ENCODE measurements at places on chromosomes 12 and 14.

DNA sequence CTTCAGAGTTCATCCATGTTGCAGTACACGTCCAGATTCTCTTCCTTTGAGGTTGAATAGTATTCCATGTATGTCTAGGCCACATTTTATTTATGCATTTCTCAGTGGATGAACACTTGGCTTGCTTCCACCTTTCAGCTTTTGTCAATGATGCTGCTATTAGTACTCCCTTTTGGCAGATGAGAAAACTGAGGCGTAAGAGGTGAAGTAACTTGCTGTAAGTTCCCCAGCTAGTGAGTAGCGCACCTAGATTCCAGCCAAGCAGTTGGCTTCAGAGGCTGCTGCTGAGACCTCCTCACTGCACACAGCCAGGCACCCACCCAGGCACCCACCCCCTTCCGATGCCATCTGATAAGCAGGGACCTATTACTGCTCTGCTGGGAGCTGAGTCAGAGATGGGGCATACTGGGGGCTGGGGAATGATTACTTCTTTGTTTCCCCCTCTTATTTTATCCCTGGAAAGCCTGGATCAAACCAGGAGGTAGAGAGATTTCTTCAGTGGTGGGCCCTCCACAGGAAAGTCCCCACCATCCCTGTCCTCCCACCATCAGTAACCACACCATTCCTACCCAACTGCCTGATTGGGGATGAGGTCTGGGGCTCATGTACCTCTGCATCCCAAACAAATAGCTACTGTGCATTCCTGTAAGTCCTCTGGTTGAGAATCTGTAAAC is 234.6 kb downstream of the PCNX1 start:
- DNase-seq, result no peak

- DNase-seq, result no peak
These were observed 115.0 kb downstream of the PCNX1 start for GRCh38 chr14:71022012-71022869.

- peak; percentile 88 for DNase-seq
These were observed 70.3 kb downstream of the STON2 start for GRCh38 chr14:81329640-81330381.

GRCh38 chr12:77033658-77034536 is 31.5 kb downstream of the E2F7 start:
- DNase-seq, result no peak

DNA sequence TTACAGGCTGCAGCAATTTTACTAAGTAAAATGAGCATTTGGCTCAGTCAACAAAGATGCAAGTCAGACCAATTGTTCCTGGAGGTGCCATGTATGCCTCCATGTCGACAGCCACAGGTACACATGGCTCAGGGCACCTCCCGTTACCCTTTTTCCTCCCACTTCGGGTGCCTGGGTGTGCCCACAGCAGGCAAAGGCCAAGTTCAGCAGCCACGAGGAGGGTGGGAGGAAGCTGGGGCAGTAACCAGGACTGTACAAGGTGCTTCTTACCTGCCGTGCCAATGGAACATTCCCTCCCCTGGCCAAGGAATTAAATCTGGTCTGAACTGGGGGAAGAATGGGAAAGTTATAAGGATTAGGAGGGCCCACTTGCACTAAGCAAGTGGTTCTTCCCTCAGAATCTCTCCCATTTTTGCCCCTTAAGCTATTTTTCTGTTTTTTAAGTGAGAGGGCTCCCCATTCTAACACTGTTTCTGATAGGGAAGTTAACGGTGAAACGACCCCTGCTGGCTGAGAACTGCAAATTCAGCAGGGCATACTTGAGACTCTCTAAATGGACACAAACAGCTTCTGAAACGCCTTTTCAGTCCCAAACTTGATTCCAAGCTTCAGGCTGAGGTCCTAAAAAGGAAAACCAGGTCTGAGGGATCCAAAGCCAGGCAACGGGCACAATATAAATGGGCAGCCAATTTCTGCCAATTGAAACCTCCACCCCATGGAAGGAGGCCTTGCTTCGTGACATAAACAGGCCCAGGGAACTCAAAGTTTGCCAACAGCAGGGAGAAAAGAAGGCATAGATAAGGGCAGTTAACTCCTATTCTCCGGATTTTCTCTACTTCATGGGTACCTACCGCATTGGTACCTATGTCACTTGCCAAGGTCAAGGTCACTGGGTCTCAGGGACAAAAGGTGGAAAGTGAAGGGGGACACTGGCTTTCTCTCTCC is 24.8 kb downstream of the CLECL1 start:
- DNase-seq, result peak; percentile 34

DNA sequence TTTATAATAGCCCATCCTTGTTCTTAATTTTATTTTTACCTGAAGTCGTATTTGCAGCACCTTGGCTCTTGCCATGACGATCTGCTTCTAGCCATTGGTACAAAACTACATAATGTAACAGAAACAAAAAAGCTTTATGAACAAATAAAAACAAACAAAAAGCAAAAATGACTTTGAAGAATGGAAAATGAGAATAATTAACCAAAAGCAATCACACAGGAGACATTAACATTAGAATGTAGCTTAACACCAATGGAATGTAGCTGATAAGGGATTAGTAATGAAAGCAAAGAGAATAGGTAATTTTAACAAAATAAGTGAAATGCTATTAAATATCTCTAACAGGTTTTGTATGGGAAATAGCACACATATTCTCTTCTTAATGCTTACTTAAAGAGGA is 91.4 kb downstream of the DENND5B start:
- DNase-seq, result no peak

DNA sequence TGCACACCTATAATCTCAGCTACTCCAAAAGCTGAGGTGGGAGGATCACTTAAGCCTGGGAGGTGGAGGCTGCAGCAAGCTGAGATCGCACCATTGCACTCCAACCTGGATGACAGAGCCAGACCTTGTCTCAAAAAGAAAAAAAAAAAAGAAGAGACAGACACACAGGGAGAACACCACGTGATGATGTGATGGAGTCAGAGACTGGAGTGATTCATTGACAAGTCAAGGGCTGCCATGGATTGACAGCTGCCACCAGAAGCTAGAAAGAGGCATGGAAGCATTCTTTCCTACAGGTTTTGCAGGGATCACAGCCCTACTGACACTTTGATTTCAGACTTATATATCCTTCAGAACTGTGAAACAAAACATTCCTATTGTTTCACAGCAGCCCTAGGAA is 3.5 kb upstream of the HCFC2 start:
- DNase-seq, result peak; percentile 66

GRCh38 chr14:96917442-96917963 is 120.3 kb downstream of the VRK1 start:
- DNase-seq, result no peak

DNA sequence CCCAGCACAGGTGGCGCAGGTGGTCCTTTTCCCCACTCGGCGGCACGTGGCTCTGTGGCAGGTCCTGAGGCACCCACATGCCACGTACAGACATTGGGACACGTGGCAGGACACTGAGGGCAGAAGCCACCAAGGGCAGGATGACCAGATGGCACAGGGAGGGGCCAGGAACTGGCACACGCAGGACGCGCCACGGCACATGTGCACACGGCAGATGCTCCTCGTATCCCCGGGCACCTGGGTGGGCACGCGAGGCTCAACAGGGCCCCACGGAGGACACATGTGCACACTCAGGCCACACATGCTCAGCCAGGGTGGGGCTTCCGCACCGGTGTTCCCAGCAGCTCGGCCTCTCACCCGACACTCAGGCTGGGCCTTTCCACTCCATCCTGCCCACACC is 52.0 kb downstream of the FBRSL1 start:
- no peak for DNase-seq

DNA sequence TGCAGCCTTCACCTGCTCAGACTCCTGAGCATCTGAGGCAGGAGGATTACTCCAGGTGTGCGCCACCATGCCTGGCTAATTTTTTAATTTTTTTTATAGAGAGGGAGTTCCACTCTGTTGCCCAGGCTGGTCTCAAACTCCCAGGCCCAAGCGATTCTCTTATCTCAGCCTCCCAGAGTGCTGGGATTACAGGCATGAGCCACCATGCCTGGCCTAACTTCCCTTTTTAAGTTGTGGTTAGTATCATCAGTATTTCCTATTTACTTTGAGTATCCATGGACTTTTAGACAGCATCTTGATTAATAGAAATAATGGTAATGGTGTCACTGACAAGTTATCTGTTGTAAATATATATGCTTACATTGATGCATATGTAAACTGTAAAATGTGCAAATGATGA is 116.9 kb downstream of the FGD4 start:
- no peak for DNase-seq
